ENCODE measurements at places on chromosomes 12 and 14.

GRCh38 chr14:25095736-25096437 lies 45.9 kb upstream of the STXBP6 start:
- ATAC-seq = no peak

GRCh38 chr12:29627221-29627620 lies 129.7 kb upstream of the OVCH1 start:
- no peak for ATAC-seq

- no peak for ATAC-seq
These were observed 2.3 kb downstream of the ADGRD1 start for GRCh38 chr12:130956009-130956408.

- peak; percentile 43 for ATAC-seq
These were observed 1365.7 kb downstream of the AACS start for GRCh38 chr12:126430921-126431320.

DNA sequence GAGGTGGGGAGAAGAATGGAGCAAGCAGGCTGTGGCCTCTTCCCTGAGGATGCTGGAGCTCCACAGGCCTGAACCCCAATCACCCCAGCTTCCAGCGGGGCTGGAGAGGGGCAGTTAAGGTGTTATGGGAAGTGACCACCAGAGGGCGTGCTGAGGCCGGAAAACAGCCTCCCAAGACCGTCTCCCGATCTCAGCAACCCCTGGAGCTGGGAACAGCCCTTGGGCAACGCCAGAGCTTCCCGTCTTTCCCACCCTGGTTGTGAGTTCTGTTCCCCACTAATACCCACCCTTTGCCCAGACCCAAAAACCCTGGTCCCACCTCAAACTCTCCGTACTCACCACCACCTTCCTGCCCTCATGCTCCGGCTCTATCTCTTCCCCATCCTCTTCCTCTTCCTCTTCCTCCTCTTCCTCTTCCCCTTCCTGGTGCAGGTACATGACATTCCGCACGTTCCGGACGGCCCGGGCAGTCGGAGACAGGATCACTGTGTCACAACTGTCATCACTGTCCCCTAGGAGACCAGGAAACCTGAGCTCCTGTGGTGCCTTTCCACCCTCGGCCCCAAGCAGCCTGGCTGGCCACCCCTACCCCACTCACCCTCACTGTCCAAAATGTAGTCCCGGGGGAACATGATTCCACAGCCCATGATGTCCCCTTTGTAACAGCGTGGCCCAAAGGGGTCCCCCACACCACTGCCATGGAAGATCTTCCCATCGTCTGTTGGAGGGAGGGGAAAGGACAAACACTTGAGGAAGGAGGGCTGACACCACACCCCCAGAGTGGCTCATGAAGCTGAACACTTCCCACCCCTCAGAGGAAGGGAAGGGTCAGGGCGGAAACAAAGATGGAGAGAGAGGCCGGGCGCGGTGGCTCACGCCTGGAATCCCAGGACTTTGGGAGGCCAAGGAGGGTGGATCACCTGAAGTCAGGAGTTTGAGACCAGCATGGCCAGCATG lies 12.9 kb downstream of the SPRYD3 start:
- ATAC-seq = peak; percentile 60

- peak; percentile 87 for ATAC-seq
These were observed 156.8 kb upstream of the TMEM260 start for GRCh38 chr14:56422703-56423213.

DNA sequence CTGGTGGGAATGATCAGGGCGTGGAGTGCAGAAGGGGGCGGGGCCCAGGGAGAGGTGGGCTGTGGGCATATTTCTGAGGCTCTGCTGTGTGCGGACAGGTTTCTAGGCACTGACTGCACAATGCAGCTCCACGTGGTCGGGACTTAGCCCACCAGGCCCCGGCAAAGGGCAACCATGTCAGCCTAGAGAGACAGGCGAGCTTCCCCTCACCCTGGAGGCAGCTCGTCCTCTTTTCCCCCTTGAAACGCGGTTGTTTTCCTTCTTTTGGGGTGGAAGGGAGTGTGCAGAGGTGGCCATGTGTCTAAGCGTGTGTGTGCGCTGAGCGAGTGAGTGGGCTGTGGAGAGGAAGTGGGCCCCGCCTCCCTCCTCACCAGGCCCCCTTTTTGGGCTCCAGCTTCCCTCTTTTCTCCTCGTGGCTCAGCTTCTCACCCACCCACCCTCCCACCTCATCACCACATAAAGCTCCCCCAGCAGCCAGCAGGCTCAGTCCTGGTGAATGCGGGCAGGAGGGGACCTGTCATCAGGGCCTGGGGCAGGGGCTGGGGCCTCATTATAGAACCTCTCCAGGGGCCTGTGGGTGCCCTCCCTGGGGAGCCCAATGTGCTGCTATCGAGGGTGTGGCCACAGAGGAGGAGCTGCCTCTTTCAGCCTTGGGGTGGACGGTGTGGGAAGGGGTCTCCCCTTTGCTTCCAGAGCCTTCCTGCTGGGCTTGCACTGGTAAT lies 22.0 kb downstream of the LRTM2 start:
- ATAC-seq = no peak

GRCh38 chr12:52044292-52044983 lies 6.8 kb upstream of the NR4A1 start:
- ATAC-seq = peak; percentile 85

DNA sequence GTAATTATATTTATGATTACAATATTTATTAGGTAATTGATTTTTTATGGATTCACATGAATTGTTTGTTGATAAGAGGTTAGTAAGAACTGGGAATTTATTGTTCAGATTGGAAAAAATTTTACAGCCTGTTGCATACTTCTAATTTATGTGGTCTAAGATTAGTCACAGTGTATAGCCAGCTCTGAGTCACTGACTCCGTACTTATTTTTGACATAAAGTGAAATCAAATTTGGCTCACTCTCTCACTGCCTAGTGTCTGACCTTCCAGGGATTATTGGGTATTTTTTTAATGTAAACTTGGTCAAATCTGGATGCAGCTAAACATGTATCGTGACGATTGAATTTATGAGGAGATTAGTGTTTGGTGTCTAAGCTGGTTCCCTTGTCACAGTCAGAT lies 109.3 kb downstream of the PTPRQ start:
- ATAC-seq = no peak

- no peak for ATAC-seq
These were observed 129.6 kb downstream of the GRIN2B start for GRCh38 chr12:13851828-13852227.

GRCh38 chr14:92417759-92418158 lies 94.8 kb downstream of the SLC24A4 start:
- peak; percentile 56 for ATAC-seq

DNA sequence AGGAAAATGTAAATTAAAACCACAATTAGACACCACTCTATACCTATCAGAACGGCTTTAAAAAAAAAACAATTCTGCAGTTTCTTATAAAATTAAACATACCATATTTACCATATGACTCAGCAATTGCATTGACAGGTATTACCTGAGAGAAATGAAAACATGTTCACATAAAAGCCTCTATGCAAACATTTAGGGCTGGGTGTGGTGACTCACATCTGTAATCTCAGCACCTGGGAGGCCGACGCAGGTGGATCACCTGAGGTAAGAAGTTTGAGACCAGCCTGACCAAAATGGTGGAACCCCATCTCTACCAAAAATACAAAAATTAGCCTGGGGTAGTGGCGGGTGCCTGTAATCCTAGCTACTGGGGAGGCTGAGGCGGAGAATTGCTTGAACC lies 41.1 kb downstream of the SPTB start:
- ATAC-seq = no peak

DNA sequence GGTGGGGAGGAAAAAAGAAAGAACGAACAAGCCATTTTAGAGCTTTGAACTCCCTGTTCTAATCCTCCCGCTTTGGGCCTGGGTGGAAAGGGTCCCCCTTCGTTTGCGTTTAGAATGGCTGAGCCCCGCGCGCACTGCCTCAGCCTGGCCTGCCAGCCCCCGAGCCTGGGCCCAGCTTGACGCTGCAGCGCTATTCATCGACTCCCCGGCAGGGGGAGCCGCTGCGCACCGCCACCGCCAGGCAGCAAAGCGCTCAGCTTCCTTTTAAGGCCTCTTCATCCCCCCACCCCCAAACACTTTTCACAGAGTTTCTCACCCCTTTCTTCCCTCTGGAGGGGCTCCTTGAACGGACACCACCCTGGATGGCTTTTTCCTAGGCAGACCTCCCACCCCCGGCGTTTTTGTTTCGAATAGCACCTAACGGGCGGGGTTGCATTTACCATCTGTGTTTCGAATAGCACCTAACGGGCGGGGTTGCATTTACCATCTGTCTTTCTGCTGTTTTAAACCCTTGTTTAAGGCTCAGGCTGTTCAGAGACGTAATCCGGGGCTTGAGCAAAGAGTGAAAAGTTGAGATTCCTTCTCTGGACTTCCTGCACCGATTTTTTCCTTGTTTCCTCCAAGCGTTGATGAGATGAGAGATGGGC lies 56.4 kb upstream of the PIWIL1 start:
- no peak for ATAC-seq

GRCh38 chr14:65250162-65250495 lies 147.8 kb upstream of the MAX start:
- ATAC-seq = no peak

- no peak for ATAC-seq
These were observed 250.4 kb downstream of the TMTC2 start for GRCh38 chr12:82937151-82937550.

- ATAC-seq = no peak
These were observed 291.7 kb downstream of the RAD51B start for GRCh38 chr14:68111097-68111852.

- ATAC-seq = no peak
These were observed 40.8 kb downstream of the FBXO21 start for GRCh38 chr12:117149431-117149830.

DNA sequence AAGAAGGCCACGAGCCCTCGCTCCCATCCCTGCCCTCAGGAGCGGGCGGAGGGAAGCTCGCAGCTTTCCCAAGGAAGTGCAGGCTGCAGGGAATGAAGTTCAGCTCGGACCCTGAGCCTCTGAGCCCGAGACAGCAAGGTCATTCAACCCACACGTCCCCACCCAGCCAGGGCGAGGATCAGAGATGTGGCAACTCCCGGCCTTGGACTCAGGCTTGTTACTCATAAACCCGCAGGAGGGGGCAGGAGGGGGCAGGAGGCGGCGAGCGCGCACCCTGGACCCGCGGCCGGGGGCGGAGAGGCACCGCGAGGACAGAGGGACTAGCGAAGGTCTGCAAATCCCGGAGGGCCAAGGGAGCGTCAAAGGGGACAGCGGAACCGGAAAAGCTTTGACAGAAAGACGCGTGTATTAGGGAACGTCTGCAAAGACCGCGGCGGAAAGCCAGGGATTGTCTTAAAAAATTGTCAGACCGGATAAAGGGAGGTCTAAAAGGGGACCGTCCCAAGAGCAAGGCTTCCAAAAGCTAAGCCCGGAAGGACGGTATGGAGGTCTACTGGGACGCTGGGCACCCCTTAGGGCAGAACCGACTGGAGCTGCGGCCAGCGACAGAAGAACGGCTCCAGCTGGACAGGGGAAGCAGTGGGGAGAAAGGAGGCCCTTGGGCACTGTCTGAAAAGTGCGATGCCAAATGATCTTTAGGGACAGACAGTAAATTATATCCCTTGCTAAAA lies 611 bp upstream of the DCAF11 start:
- peak; percentile 52 for ATAC-seq

- no peak for ATAC-seq
These were observed 3.1 kb upstream of the ANKRD33 start for GRCh38 chr12:51884676-51885229.

DNA sequence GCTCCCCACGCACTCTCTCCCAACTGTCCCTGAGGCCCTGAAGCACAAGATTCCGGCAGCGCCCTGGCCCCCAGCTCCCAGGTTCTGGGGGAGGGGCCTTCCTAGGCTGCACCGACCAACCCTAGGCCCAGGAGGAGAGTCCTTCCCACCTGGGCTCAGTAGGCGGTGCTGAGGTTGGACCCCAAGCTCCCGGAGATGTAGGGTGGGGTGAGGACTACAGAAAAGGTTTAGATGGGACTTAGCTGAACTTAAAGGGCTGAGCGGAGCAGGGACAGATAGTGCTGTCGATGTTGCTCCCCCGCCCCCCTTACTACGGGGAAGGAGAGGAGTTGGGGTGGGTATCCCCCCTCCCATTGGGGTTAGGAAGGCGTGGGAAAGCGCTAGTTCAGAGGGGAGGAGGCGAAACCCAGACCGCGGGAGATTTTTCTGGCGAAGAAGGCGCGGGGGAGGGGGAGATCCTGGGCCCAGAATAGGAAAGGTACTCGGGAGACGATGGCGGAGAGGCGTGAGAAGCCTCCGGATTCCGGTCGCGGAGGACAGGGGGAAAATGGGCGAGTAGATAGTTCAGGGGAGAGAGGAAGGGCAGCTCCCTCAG lies 4.2 kb upstream of the BAZ2A start:
- ATAC-seq = no peak

GRCh38 chr14:38469156-38469555 lies 213.3 kb upstream of the CLEC14A start:
- no peak for ATAC-seq

- no peak for ATAC-seq
These were observed 292.3 kb downstream of the TMEM121 start for GRCh38 chr14:105818712-105819005.

- no peak for ATAC-seq
These were observed 31.5 kb downstream of the TMEM63C start for GRCh38 chr14:77212943-77213678.

DNA sequence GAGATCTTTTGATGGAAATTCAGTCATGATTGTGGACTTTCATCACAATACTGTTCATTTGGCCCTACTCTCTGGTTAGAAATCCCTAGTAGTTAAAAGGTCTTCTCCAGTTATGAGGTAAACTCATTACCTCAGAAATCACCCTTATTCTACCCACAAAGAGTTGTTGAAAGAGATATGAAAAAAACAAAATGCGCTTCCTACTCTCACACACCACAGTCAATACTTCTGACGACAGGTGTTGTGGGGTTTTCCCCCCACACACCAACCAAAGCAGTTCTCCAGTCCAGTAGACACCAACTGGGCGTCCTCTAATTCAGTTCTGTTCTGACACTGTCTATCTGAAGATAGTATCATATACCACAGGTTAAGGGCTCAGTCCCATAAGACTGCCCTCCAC lies 54.9 kb downstream of the TRMT5 start:
- no peak for ATAC-seq

DNA sequence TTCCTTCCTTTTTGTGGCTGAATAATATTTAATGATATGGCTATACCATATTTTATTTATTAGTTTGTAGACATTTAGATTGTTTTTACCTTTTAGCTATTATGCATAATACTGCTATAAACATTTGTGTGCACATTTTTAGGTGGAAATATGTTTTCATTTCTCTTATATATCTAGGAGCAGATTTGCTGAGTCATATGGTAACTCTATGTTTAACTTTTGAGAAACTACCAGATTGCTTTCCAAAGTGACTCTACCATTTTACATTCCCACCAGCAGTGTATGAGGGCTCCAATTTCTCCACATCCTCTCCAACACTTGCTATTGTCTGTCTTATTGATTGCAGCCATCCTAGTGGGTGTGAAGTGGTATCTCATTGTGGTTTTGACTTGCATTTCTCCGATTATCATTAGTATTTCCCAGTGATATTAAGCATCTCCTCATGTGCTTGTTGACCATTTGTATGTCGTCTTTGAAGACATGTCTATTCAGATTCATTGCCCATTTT lies 160.2 kb downstream of the KICS2 start:
- ATAC-seq = no peak

DNA sequence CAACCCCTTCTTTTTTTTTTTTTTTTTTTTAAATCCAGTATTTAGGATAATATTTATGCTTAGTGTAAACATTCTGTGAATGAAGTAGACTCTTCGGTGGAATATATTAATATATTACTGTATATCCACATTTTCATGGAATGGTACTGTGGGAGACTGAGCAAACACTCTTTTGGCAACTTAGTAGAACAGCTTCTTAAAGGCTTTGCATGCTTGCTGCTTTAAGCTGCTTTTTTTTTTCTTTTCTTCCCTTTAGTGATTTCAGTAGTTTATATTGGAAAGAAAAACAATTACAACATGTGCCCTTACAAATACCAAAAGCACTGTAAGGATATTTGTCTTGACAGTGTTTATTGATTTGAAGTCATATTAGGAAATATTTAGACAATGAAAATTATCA lies 78.9 kb downstream of the AEBP2 start:
- no peak for ATAC-seq

All from gastroesophageal sphincter (tissue), 4 donors.